ENCODE measurements at places on chromosomes 16 and 17.

- peak; percentile 94 for DNase-seq
These were observed 143.3 kb downstream of the PARN start for GRCh38 chr16:14486520-14487303.

- no peak for DNase-seq
These were observed 17.8 kb upstream of the RNPS1 start for GRCh38 chr16:2285731-2286191.

- no peak for DNase-seq
These were observed 217.0 kb downstream of the CPPED1 start for GRCh38 chr16:12586701-12587100.

DNA sequence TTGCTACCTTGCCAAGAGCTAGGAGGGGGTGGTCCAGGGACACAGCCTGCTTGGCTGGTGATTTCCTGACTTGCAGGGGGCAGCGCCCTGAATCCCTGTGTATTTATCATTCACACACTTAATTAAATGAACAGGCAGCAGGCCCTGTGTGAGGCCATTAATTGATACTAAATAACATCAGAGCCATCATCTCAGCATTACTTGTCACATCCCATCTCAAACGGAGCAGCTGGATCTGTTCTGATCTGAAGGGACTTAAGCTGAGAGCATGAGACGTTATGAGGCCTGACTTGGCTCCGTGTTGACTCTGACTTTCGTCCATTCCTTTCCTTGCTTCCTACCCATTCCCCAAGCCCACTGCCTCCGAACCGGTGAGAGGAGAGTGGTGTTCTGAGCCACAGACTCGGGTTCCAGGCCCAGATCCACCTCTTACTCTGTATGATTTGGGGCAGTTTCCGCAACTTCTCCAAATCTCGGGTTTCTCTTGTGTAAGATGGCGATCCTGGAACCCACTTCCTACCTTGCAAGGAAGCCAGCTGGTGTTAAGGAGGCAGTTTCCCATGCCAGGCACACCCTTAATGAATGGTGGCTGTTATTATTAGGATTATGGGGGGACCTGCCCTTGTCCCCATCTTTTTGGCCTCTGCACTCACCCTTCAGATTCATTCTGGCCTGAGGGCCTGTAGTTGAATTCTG, 33.8 kb downstream of the CACNA1G start:
- no peak for DNase-seq
